ENCODE measurements at places on chromosomes 4 and X. TPM values are rescaled to one million over a fixed set of nuclear protein-coding genes. Genes with fewer than 3 reads are reported as not detected.

- H3K4me1 ChIP-seq, result no peaks in the 10 kb centered on the region
- peak; percentile 54 for DNase-seq
- H3K36me3 ChIP-seq, result no peaks in the 10 kb centered on the region
- no peak overlapping the region for H3K4me3 ChIP-seq
These were observed 240.4 kb upstream of the VEGFC start for GRCh38 chr4:177033135-177033534.

- H3K27me3 ChIP-seq, result no peaks in the 10 kb centered on the region
- DNase-seq, result no peak
- no peaks in the 10 kb centered on the region for H3K36me3 ChIP-seq
- H3K27ac ChIP-seq, result peak overlapping the region; percentile 94
- no peak overlapping the region for H3K4me3 ChIP-seq
- peaks cover 39% of the 10 kb centered on the region for H3K4me1 ChIP-seq
These were observed 123.5 kb upstream of the JADE1 start for GRCh38 chr4:128686032-128686465.

Gene PLXNB3
- total RNA-seq, result 4.1 TPM

Gene DDX53
- total RNA-seq, result not detected

GRCh38 chr4:15293711-15294110 lies 134.1 kb upstream of the C1QTNF7 start:
- H3K27ac ChIP-seq, result no peak overlapping the region
- no peak overlapping the region for H3K4me3 ChIP-seq
- H3K27me3 ChIP-seq, result no peaks in the 10 kb centered on the region
- no peaks in the 10 kb centered on the region for H3K4me1 ChIP-seq

DNA sequence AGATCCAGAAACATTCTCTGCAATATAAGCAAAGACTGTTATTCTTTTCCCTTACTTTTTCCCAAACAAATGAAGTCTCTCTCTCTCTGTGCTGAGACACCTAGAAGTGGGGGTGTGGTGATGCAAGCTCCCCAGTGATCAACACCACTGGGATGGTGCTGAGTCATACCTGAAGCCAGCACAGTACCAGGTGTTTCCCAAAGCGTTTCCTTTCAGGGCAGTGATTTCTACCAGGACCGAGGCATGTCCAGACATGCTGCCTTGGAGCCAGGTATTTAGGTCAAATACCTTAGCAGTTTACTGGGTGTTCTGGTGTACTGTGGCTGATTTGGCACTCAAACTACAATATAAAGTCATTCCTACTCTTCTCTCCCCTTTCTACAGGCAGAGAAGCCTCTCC lies 726.5 kb downstream of the FAM133A start:
- DNase-seq, result peak; percentile 34
- H3K4me3 ChIP-seq, result no peak overlapping the region
- H3K36me3 ChIP-seq, result no peaks in the 10 kb centered on the region
- H3K27ac ChIP-seq, result 0 out of 2 replicates have a peak overlapping the region, but pooled peaks have one; percentile 45
- H3K4me1 ChIP-seq, result no peaks in the 10 kb centered on the region
- H3K27me3 ChIP-seq, result no peaks in the 10 kb centered on the region

Gene GSX2
- total RNA-seq, result not detected

GRCh38 chr4:69584135-69584534 lies 55.3 kb downstream of the UGT2A2 start:
- DNase-seq, result no peak
- no peak overlapping the region for H3K4me3 ChIP-seq
- H3K36me3 ChIP-seq, result no peaks in the 10 kb centered on the region
- no peaks in the 10 kb centered on the region for H3K4me1 ChIP-seq
- H3K27me3 ChIP-seq, result no peaks in the 10 kb centered on the region

- peak; percentile 66 for DNase-seq
- H3K36me3 ChIP-seq, result no peaks in the 10 kb centered on the region
- H3K4me3 ChIP-seq, result no peak overlapping the region
- H3K27ac ChIP-seq, result no peak overlapping the region
These were observed 5.3 kb upstream of the CCDC158 start for GRCh38 chr4:76426272-76426671.

Gene PLP1
- 49.9 TPM for total RNA-seq

GRCh38 chrX:132489578-132490419 lies 961 bp upstream of the MBNL3 start:
- no peaks in the 10 kb centered on the region for H3K36me3 ChIP-seq
- H3K27ac ChIP-seq, result no peak overlapping the region
- peak overlapping the region; percentile 70 for H3K4me3 ChIP-seq

DNA sequence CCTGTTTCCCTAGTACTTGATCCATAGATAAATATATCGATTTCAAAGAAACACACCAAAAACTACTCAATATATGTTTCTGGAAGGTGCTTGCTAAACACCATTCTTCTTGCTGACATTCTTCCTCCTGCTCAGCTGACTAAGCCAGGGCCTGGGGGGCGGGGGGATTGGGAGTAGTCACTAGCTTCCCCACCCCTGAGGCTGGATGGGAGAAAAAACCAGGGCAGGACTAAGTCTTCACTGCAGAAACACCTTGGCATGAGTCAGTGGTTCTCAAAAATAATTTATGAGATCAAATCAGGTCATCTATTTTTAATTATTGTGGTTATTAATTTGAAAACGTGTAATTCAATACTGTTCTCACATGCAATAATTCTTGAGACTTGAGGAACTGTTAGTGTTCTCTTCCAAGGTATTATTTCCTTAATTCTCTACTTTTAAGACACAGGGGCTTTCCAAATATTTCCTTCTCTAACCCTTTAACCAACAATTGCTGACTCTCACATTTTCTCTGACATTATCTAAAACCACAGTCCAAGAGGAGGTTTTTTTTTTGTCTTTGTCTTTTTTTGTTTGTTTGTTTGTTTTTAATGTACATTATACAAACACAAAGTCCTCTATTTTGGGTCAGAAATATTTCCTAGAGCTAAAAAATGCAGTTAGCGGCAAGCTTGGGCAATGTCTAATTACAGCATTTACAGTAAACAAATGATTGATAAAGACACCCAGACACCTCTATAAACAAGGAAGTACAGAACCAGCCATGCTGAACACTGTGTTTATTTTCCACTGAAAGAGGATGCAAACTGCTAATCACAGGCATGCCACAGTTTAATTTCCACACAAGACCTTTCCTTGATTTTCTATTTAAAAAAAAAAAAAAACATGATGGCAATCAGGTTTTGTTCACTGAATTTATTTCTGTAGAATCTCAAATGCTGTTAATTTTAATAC lies 120.3 kb upstream of the USP9X start:
- H3K36me3 ChIP-seq, result no peaks in the 10 kb centered on the region
- no peak overlapping the region for H3K27ac ChIP-seq
- H3K27me3 ChIP-seq, result no peaks in the 10 kb centered on the region
- DNase-seq, result no peak

DNA sequence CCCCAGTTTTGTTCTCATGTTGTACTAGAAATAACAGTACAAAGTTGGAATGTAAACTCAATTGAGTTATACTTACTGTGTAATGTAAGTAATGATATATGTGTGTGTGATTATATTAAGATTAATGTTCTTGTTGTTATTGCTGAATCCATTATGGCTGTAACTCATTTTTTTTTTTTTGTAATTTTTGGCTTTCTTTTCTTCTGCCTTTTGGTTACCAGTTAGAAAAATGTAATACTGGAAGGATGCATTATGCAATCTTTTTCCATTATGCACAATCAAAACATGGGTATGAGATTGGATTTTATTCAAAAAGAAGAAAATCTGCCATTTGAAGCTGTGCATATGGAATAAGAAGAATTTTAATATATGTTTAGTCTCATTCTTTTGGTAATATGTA lies 34.0 kb downstream of the BANK1 start:
- H3K4me1 ChIP-seq, result no peaks in the 10 kb centered on the region
- no peak overlapping the region for H3K4me3 ChIP-seq
- no peaks in the 10 kb centered on the region for H3K27me3 ChIP-seq
- DNase-seq, result no peak

Data from GM23338 (cell line).